AG20443 (cell line): ENCODE measurements at places on chromosomes 3 and 15.

DNA sequence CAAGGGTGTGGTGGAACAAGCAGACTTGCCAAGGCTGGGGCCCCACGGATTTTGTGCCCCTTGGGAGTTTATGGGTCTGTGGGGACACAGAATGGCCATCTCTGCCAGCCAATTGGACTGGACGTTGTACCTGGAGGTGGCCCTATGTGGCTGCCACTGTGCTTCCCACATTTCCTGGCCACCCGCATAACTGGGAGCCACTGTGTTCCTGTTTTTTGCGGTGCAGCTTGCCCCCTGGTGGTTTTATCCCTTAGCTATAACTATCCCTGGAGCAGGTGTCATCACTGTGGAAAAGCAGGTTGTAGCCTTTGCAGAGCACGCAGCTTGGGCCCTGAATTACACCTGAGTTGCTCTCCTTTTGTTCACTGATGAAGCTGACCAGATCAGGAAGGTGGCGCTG, 306.3 kb downstream of the ZPLD1 start:
- DNase-seq, result no peak

DNA sequence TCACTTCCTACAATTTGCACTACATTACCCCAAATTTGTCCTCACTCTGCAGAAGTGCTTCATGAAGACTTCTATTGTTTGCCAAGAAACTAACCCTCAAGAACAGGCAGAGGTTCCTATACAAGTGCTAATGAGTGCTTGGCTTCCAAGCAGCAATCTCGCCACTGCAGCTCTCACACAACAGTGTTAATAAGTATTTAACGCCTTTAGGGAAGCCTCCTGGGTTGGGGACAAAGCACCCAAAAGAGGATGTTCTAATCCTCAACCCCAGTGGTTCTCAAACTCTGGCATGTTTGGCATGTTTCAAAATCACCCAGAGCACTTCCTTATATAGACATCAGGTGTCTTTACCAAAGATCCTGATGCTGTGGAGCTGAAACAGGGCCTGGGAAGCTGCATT, 64.6 kb downstream of the ZIC4 start:
- no peak for DNase-seq

DNA sequence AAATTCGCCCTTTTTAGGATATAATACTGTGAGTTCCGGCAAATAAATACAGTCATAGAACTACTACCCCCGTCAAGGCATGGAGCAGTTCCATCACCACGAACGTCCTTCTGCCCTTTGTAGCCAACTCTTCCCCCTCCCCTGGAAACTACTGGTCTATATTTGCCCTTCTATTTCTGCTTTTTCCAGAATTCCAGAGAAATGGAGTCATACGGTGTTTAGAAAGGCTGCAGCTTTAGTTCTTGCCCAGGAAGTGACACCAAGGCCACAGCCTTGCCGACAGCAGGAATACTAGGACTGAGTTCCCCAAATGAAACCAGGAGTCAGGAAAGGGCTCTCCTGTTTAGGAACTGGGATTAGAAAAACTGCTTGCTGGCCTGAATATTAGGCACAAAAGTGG, 291.2 kb downstream of the FAM43A start:
- DNase-seq, result no peak

- DNase-seq, result no peak
Measured at GRCh38 chr15:24985224-24985623, 30.4 kb downstream of the SNRPN start.

DNA sequence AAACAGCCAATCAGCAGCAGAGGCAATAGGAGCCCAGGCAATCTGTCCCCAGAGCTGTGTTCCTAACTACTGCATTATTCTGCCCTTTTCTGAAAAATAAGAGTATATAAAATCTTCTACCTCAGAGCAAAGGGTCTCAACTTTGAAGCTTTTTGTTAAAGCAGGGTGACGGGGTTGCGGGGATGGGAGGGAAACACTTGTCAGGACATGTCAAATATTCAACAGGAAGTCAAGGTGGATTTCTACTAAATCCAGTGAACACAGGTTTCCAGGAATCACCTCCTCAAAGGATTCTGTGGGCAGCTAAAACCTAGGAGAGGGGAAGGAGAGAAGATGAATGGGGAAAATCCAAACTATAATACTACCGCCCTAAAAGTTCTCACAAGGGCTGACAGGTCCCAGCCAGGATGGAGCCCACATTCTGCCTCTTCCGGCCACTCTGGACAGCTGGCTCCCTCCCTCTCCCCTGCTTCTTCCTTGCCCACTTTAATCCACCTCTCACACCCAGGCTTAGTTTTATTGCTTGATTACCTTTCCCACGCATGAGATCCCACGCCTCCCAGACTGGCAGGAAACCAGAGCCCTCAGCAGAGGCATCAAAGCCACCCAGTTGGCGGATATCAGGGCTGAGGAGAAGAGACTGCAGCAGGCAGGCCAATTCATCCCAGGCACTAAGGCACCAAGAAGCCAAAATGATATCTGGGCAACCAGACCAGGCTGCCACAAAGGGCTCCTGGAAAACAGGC, 77.2 kb downstream of the OSBPL10 start:
- DNase-seq, result no peak

GRCh38 chr15:35876762-35877161, 330.8 kb upstream of the DPH6 start:
- DNase-seq, result peak; percentile 16

DNA sequence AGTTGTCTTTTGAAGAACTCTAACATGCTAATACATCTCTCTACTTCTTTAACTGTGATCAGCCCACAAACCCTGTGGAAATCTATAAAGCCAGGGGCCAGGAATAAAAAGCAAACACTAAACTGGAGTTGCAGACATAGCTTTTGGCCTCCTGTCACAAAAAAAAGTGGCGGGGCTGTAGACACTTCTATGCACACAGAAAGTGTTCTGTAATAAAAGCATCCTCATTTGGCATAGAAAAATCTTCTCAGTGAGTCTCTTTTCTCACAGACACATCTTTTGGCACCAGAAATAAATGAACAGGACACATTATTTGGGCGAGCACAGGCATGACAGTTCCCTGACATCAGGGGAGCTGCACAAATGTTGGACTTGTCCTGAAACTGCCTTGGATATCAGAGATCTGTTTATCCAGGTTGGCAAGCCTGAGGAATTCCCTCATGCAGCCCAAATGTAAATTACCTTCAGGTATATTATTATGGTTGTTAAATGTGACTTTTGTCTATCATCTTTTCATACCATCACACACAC, 355.4 kb downstream of the FGF12 start:
- no peak for DNase-seq

- no peak for DNase-seq
Measured at GRCh38 chr15:25763331-25763751, 99.8 kb downstream of the ATP10A start.

- DNase-seq, result no peak
Measured at GRCh38 chr15:70699890-70700289, 63.5 kb downstream of the UACA start.

DNA sequence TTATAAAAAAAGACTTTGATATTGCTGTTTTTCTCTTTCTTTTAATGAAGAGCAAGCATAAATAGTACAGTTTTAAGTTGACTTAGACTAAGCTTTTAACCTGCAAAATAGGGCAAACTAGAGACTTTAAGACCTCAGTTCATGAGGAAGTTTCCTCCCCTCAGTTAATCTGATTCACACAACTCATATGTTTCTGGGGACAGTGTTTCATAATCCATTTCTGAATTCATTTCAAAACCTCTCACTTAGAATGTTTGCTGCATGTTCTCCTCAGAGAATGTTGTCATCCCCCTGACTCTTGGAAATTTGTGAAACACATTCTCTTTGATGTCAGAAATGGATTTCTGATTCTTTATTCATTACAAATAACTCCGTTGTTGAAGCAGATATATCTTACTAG, 79.3 kb upstream of the SKOR1 start:
- peak; percentile 52 for DNase-seq

DNA sequence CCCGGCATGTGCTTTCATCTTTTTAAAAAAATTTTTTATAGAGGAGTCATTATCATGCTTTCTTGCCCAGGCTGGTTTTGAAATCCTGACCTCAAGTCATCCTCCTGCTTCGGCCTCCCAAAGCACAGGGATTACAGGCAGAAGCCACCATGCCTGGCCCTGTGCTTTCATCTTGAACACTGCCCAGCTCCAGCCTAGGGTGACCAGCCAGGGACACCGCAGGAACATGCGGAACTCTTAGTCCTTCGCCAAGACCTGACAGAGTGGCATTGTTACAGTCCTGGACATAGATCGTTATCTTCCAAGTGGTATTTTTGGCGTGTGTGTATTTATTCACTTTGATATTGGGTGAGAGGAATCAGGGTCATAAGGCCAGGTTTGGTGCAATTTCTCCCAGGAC, 7.9 kb upstream of the FURIN start:
- no peak for DNase-seq
